ENCODE measurements at places on chromosomes 11 and 22. TPM values are rescaled to one million over a fixed set of nuclear protein-coding genes. Genes with fewer than 3 reads are reported as not detected.

GRCh38 chr11:128804481-128804880, 62.6 kb downstream of the KCNJ1 start:
- DNase-seq, result no peak

The RASGRP2 gene
- total RNA-seq, result 40.6 TPM

The OR56B4 gene
- total RNA-seq, result not detected

The VWCE gene
- total RNA-seq, result 12.3 TPM

Measured in H1 (cell line).